Frontal cortex (tissue), 4 donors: ENCODE measurements at places on chromosomes 5 and 9.

DNA sequence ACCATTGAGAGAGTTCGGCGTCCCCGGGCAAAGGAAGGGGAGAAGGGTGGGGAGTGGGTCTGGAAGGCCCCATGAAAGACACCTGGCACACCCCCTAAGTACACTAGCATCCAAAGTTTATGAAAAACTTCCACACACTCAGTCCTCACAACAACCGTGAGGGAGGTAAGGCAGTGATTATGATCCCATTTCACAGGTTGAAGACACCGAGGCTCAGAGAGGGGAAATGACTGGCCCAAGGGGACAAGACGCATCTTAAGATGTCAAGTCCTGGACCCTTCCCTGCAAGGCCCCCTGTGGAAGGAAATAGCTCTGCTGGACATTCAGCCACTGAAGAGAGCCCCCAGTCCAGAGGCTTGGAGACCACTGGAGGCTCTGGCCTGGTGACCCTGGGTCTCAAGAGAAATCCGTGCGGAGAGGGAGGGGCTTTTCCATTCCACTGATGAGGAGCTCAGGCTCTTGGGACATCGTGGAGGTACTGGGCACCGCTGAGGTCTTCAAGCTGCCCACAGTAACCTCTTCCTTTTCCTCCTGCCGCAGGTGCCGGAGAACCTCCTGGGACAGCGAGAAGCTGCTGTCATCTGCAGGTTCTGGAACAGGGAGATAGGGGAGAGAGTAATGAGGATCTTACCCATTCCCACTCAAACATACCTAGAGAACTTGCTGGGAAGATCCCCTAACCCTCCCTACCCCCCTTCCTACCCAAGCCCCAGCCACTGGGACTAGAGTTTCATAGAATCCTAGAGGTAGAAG, 5.2 kb downstream of the SMIM33 start:
- no peak for DNase-seq

DNA sequence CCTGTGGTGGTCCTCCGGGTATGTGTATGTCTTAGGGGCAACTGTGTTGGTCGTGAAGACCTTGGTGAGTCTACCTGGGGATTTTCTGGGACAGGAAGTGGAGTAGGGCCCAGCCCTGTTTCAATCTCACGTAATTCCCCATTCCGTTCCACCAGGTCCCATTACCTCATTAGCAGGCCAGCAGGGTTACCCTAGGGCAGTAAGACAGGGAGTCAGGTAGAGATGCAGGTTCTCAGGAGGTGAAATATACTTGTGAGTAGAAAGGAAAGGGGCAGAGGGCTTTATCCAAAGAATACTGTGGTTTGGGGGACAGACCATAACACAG, 56.5 kb downstream of the MACROH2A1 start:
- DNase-seq, result no peak

- no peak for DNase-seq
These were observed 73.6 kb downstream of the DOCK2 start for GRCh38 chr5:169710675-169711074.

- DNase-seq, result no peak
These were observed 38.1 kb downstream of the LIFR start for GRCh38 chr5:38518341-38518740.

DNA sequence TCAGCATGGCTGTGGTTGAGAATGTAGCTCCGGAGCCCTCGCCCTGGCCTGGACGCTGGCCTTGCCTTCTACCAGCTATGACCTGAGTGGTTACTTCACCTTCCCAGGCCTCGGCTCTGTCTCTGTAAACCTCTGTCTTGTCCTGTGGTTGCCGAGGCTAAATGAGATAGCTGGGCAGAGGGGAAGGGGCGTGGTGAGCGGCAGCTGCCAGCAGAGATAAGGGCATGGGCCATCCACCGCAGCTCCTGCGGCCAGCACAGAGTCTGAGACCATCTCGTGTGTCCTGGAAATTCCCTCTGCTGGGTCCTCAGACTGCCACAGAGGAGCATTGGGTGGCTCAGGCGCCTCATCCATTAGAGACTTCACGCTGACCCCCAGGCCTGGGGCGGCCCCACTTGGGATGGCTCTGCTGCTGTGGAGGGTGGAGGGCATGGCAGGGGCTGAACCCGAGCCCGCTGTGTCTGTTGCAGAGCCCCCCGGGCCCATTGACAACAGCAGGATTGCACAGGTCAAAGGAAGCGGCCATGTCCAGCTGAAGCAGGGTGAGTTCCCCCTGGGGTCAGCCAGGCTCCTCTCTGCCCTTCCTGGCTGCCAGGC, 43.9 kb downstream of the USP20 start:
- DNase-seq, result no peak

GRCh38 chr9:132207839-132208615, 46.2 kb downstream of the NTNG2 start:
- no peak for DNase-seq

- no peak for DNase-seq
These were observed 111.6 kb downstream of the CACNA1B start for GRCh38 chr9:137989156-137989555.

GRCh38 chr5:168300326-168301182, 9.1 kb downstream of the WWC1 start:
- DNase-seq, result no peak

- DNase-seq, result no peak
These were observed 164.2 kb upstream of the TARS1 start for GRCh38 chr5:33276628-33276950.

DNA sequence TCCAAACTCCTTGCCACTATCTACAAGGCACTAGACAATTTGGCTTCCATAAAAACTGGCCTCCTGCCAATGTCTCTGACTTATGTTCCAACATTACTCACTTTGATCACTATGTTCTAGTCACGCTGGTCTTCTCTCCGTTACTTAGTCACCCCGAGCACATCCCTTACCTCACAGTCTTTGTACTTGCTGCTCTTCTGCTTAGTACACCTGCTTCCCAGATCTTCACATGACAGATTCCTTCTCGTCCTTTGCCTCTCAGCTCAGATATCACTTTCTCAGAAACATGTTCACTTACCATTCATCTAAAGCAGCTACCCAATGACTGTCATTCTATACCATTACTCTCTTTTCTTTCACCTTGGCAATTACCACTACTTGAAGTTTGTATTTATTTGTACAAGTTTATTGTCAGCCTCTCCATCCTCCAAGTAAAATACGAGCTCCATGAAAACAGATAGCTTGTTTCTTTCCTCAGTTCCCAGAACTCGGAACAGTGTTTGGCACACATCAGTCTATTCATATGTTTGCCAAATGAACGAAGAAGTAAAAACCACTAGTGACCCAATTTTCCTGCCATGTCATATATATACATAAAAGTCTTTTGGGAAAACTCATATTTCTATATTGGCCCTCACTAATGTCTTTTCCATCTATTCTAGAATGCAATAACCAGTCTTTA, 5.9 kb upstream of the SLC22A5 start:
- no peak for DNase-seq

- no peak for DNase-seq
These were observed 106.7 kb downstream of the OXCT1 start for GRCh38 chr5:41763574-41763973.

DNA sequence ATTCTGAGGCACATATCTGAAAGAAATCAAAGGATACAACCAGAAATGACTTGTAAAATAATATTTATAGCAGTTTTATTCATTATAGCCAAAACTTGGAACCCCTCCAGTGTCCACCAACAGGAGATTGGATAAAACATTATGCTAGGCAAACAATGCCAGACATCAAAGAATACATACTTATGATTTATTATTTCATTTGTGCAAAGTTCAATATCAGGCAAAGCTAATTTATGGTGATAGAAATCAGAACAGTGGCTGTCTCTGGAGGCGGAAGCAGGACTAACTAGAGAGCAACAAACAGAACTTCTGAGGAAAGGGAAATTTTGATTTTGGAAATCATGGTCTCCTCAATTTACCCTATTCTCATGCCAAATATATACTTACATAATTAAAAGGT, 193.1 kb downstream of the ICE1 start:
- no peak for DNase-seq

DNA sequence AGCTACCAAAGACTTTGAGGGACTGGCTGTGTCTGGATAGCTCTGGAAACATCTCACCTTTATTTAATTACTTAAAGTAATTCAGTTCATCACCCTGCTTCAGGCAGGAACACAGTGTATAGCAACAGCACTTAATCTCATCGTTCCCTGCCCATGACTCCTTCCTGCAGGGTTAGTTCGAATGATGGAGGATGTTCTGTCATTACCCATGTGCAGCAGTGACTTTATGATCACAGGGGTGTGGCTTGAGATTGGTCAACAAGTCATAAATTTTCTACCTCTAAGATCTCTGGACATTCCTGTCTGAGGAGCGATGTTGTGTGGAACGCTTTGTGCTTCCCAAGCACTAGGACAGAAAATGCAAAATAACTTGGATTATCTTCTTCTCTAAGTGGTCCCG, 37.1 kb upstream of the PRUNE2 start:
- no peak for DNase-seq

GRCh38 chr9:34994260-34994899, 4.8 kb downstream of the DNAJB5 start:
- DNase-seq, result peak; percentile 43

- DNase-seq, result no peak
These were observed 320.1 kb downstream of the MTRR start for GRCh38 chr5:8188874-8189565.

GRCh38 chr5:14286007-14286406, 142.9 kb downstream of the TRIO start:
- no peak for DNase-seq

GRCh38 chr5:58501778-58502417, 10.7 kb downstream of the GAPT start:
- DNase-seq, result no peak

- DNase-seq, result peak; percentile 31
These were observed 47.5 kb downstream of the UIMC1 start for GRCh38 chr5:176959051-176959450.

- DNase-seq, result no peak
These were observed 31.1 kb downstream of the FBXW11 start for GRCh38 chr5:171975262-171975876.

GRCh38 chr9:73577848-73578247, 426.2 kb downstream of the ANXA1 start:
- no peak for DNase-seq

- peak; percentile 75 for DNase-seq
These were observed 716 bp downstream of the PROB1 start for GRCh38 chr5:139394123-139394653.

GRCh38 chr5:80834710-80835109, 125.5 kb upstream of the RASGRF2 start:
- DNase-seq, result no peak

DNA sequence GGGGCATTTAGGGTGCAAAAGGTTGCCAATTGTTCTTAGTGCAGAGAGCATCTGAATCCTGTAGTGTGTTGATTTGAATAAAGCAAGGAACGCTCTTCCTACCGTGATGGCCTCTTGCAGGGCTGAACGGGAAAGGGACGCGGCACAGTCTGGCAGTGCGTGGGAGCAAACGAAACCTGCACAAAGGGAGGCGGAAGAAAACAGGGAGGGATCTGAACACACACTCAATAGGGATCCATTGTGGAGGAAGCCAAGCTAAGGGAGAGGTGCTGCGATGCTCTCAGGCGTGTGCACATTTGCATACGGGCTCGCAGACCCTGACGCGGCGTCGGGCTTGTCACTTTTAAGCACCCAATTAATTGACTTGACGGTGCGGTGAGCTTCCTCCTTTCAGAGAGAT, 414.0 kb upstream of the IRX1 start:
- DNase-seq, result no peak

- DNase-seq, result no peak
These were observed 42.3 kb downstream of the NAIF1 start for GRCh38 chr9:128024761-128025308.

- DNase-seq, result no peak
These were observed 99.1 kb upstream of the CKMT2 start for GRCh38 chr5:81134066-81134465.

- no peak for DNase-seq
These were observed 6.7 kb downstream of the LRRC14B start for GRCh38 chr5:197892-198489.

- DNase-seq, result peak; percentile 74
These were observed 11.5 kb downstream of the SARDH start for GRCh38 chr9:133726401-133727276.

DNA sequence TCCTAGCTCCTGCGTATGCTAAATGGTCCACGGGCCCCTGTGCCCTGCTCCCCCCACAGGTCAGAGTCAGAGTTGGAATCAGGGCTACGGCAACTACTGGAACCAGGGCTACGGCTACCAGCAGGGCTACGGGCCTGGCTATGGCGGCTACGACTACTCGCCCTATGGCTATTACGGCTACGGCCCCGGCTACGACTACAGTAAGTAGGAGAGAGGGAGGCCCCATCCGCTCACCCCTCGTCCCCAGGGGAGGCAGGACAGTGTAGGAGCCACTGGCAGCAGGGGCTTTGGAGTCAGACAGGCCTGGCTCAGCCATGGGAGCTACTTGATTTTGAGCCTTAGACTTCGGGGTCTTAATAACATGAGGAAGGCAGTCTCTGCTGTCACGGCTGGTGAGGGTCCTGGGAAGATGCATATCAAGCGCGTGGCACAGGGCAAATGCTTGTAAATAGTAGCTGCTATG, 5.8 kb downstream of the HNRNPAB start:
- no peak for DNase-seq
